ENCODE measurements at places on chromosomes 3 and 15.

DNA sequence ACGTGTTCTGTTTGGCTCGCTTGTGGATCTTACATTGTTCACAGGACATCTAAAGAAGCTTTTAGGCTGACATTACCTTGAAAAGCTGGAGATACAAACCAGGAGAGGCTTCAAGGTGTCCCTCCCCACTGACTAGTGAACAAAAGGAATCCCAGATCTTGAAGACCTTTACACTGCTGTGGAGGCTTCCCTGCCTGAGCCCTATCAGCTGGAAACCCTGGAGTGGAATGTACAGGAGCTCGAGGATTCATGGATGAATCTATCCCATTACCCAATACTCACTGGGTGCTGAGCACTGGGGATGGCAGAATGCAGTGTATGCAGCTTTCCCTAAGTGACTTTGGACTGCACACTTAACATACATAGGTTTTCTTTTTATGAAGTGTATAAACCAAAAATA lies 82.3 kb upstream of the MFGE8 start:
- no peak for DNase-seq

GRCh38 chr15:68303560-68304436 lies 26.3 kb downstream of the FEM1B start:
- DNase-seq, result no peak

DNA sequence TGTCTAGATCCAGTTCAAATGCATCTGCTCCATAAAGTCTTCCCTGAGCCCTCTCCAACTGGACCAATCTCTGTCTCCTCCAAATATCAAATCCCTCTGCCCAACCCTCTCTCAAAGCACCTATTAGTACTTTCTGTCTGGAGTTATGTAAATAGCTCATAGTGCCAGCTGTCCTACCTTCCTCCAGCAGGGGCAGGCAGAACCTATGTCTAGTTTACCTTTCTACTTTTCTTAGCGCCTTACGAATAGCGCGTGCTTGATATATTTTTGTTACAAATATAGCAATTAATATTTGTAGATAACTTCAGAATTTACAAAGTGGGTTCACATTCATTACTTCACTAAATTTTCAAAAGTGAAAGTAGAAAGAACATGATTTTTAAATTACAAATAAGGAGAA lies 14.0 kb upstream of the CCDC80 start:
- no peak for DNase-seq

- DNase-seq, result no peak
Observed at GRCh38 chr15:42239528-42240182, 31.6 kb upstream of the VPS39 start.

DNA sequence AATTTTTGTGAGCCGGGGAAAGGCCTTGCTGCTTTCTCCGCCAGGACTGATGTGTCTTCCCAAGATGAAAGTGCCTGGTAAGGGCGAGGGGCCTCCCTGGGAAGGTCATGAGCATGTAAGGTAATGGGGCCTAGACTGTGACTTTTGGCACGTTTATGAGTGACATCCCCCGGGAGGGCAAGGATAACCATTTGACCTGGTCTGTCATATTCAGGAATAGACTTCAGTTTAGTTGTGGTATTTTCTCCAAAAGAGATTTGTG lies 631 bp upstream of the CNBP start:
- DNase-seq, result no peak

DNA sequence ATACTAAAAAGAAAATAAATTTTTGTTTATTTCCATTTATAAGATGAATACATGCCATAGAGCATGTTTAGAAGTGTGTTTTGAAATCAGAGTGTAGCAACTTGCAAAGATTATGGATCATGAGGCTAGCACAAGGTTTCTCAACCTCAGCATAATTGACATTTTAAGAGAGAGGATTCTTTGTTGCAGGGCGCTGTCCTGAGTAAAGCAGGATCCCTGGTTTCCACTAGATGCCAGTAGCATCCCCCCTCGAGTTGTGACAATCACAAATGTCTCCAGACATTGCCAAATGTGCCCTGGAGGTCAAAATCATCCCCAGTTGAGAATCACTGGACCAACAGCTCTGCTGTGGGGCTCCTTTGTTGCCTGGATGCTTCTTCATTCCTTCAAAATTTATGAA lies 128.5 kb upstream of the RBMS3 start:
- DNase-seq, result no peak

GRCh38 chr3:30204126-30204525 lies 402.3 kb upstream of the TGFBR2 start:
- no peak for DNase-seq

Measured in Panc1 (cell line).